D341Med (cell line): ENCODE measurements at places on chromosomes 3 and 15.

DNA sequence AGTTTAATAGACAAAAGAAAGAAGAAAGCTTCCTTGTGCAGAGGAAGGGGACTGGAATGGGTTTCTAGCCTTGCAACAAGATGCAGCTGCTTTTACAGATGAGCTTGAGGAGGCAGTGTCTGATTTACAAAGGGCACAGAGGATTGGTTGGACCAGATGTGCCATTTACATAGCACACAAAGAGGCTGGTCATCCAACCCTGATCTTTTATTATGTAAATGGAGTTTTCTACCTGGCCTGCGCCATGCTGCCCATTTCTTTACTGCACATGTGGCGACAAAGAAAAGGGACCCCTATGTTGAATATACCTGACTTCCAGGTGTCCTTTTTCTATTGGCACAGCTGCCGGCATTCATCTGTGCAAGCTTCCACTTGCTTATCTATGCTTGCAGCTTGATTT lies 409.4 kb upstream of the FRG2C start:
- DNase-seq: no peak

DNA sequence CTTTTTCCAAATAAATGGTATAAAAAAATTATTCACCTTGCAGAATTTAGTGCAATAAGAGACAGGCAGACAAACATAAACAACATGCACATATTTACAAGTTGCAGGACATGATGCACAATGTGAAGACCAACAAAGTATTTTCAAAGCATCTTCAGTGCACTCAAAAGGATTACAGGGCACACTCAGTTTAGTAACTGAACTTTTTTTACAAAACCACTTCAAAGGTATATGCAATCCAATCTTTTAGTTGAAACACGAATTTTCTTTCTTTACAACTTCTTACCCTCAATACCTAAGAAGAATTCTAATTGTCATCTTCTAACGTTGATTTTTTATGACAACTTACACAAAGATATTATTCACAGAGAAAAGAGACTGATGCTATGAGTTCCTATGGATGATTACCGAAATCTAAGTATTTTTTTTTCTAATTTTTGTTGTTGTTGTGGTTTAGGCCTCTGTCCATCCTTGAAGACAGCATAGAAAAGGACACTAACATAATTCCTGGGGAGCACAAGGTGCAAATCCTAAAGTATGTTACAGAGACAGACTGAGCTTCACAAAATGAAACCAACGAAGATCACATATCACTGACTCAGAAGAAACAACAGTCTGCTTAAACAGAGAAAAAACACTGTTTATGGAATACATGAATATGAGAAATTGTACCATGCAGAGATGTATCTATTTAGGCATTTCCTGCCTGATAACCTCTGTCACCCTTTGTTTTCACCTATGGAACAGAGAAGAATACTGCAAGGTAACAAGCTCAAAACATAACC lies 50.3 kb downstream of the ZMAT3 start:
- no peak for DNase-seq

DNA sequence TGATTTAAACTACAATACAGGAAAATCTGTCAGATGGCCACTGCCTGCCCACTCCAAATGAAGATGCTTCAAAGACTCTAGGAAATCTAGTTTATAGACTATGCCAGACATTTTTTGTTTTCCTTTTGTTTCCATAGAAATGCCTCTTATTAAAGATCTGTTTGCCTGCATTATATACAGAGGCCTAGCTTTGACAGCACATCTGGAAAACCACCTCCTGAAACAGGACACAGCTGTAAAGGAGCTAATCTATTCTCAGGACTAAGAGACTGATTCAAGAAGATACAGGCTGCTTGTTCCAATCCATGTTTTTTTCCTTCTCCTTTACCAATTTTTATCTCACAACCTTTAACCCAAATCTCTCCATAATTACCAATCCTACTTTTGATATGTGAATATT lies 75.3 kb upstream of the STRIT1 start:
- DNase-seq: no peak

GRCh38 chr3:126557415-126557745 lies 1.4 kb downstream of the C3orf22 start:
- peak; percentile 12 for DNase-seq

GRCh38 chr3:15977090-15977489 lies 179.3 kb upstream of the ANKRD28 start:
- no peak for DNase-seq

GRCh38 chr15:97654481-97655076 lies 305.9 kb upstream of the ARRDC4 start:
- DNase-seq: no peak

GRCh38 chr3:192904632-192905289 lies 12.9 kb downstream of the MB21D2 start:
- DNase-seq: no peak

DNA sequence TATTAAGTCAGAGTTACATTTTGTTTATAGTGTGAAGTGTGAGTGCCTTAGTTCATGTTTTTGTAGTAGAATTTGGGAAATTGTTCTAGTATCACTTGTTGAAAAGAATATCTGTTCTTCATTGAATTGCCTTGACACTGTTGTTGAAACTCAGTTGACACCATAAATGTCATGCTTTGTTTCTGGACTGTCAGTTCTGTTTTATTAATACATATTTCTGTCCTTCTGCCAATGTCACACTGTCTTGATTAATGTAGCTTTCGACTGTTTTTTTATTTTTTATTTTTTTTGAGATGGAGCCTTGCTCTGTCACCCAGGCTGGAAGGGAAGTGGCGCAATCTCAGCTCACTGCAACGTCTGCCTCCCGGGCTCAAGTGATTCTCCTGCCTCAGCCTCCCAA lies 59.1 kb downstream of the CHD2 start:
- no peak for DNase-seq

DNA sequence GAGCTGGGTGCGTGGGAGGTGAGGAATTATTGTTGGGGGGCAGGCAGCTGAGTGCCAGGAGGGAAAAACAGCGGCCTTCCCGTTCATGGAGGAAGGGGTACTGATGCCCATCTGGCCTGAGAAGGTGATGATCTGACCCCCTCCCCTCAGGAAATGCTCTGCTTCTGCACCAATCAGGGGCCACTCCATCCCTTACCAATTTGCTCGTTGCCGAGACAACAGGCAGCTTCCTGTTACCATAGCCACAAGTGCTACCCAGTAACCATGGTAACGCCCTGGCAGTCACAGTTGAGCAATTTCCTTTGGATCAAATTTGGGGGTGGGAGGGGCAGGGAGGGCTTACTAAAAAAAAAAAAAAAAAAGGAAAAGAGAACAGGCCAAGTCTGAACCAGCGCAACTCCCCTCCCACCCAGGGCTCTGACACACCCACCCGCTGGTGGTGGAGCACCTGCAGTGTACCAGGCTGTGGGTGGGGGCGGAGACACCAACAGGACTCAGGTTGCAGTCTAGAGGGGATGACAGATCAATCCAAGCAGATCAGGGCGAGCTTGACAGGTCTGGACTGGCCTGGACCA lies 13.7 kb downstream of the CELF6 start:
- DNase-seq: no peak

GRCh38 chr3:189275182-189275581 lies 103.4 kb downstream of the TPRG1 start:
- no peak for DNase-seq

DNA sequence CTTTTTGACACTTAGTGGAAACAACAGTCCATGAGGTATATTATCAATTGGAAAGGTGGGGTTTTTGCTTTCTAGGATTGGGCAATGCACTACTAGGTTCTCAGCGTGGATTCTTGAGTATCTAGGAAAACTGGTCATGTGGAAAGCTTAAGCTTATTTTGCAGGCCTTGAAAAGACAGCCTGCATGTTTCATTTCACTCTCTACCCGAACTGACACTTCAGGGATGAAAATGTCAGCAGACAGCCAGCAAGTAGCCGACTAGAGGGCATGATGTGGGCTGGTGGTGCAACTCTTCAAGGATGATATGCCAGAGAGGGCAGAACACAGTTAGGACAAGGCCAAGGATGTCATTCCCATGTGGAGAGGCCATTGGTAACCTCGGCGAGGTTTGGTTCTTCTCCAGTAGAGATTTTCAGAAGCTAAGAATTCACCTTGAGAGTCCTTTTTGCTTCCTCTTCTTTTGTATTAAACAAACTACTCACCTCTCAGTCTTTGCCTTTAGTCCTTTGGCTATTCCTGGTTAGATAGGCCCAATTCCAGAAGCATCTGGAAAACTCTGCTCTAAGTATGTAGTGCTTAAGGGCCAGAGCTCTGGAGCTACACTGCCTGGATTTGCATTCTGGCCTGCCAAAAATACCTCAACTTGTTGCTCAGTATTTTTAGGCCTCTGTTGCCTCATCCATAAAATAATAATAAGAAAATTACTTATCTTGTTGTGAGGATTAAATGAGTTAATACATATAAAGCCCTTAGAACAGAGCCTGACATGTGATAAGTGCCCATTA lies 17.9 kb downstream of the LPP start:
- no peak for DNase-seq

DNA sequence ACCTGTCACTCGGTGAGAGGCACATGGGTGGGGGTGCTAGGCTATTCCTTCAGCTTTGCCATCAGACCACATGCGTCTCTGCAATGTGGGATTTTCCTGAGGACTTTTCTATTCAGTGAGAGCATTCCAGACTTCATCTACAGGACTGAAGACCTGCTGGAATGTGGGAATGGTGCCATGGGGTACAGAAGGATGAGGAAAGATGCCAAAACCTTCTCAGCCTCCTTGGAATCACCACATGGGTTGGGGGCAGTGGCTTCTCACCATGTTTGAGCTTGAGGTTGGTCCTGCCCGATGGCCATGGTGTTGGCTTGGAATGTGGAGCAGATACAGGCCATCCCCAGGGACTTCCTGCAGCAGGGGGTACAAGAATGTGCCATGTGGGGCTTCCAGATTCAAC lies 80.9 kb upstream of the KLF13 start:
- DNase-seq: no peak

DNA sequence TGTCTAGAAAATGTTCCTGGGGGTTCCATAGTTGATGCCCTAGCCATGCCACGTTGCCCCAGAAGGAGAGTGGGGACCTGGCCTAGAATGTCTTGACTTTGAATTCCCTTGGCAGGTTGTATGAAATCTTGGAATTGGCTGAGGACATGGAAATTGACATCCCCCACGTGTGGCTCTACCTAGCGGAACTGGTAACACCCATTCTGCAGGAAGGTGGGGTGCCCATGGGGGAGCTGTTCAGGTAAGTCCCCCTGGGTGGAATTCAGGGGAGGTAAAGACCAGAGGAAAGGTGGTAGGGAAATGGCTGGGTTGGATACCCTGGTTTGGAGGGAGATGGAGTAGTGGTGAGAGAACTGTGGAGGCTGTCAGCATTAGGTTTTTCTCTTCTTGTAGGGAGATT lies 8.9 kb upstream of the FAM131A start:
- DNase-seq: no peak

DNA sequence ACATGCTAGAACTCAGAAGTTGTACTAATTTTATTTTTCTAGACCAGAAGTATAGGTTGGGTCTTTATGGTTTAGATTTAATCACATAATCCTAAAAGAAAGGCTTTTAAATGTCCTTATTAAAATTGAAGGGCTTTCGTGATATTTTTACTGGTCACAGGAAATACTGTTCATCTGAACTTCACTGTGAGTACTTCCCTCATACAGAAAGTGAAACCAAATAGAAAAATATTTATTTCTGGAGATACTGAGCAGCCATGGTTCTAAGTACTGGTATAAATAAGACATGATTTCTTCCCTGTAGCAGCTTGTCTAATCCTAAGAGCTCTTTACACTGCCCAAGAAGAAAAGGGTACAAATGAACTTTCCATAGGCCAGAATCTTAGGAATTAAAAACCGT lies 2.0 kb downstream of the SNRK start:
- DNase-seq: no peak

GRCh38 chr15:63067306-63067705 lies 24.8 kb downstream of the TPM1 start:
- DNase-seq: no peak

DNA sequence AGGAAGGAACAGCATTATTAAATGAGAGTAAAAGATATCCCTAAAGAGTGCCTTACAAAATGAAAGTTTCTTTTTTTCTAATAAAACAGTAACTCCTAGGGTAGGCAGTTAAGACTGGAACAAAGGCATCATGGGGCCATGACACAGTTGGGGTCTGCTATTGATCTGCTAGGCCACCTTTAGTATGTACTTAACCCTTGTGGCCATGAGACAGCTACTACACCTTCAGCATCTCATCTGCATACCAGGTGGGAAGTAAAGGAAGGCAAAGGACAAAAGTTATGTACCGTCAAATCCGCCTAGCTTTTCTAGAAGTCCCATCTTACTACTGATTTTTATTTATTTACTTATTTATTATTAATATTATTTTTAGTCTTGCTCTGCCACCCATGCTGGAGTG lies 93.8 kb upstream of the FHIT start:
- no peak for DNase-seq

DNA sequence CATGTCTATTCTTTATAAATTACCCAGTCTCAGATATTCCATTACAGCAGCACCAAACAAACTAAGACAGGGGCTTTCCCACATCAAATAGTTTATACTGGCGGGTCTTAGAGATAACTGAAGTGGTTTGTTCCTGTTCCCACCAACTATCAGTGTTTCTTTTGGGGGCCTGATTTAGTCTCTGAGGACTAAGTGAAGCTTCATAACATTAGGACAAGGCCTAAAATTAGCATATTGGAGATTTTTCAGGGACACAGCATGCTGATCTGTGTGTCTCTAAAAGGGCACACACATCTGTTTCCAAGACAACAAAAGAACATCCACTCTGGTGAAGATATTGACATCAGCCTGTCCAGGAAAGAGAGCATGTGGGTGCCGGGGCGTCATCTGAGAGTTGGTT lies 72.6 kb upstream of the SEMA6D start:
- no peak for DNase-seq

GRCh38 chr15:68445351-68445750 lies 13.4 kb upstream of the ITGA11 start:
- DNase-seq: peak; percentile 1

GRCh38 chr3:194686414-194686815 lies 732 bp downstream of the FAM43A start:
- peak; percentile 62 for DNase-seq

DNA sequence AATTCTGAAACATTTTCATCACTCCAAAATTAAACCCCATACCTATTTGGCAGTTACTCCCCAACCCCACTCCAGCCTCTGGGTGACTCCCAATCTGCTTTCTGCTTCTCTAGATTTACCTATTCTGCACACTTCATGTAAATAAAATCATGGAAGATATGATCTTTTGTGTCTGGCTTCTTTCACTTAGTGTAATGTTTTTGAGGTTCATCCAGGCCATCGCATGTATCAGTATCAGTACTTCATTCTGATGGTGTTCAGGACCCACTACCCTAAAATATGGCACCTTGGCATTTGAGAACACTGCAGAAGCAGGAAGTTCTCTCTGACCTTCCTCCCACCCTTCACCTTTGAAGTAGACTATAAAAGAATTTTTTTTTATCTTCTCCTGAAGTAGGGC lies 78.7 kb upstream of the SLC25A26 start:
- no peak for DNase-seq

- DNase-seq: peak; percentile 26
These were observed 40.8 kb downstream of the KLHL25 start for GRCh38 chr15:85753791-85754452.
